Right renal cortex interstitium (tissue), 3 donors: ENCODE measurements at places on chromosomes 13 and 19.

GRCh38 chr13:109715902-109716301 lies 70.5 kb downstream of the IRS2 start:
- no peak for DNase-seq

DNA sequence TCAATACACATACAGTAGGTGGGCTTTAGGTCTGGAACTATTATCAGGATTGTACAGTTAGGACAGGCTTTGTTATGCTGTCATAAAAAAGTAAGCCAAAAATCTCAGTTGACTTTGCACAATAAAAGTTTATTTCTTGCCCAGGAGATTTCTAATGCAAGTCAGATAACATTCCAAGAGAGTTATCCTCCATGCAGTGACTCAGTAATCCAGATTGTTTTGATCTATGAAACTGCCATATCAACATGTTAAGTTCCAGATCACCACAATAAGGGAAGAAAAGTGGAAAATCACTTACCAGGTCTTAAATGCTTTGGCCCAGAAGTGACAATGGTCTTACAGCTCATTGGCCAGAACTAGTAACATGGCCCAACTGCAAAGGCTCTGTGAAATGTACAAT lies 636.2 kb upstream of the KLF12 start:
- no peak for DNase-seq

GRCh38 chr13:48586591-48587103 lies 53.8 kb upstream of the RCBTB2 start:
- no peak for DNase-seq

DNA sequence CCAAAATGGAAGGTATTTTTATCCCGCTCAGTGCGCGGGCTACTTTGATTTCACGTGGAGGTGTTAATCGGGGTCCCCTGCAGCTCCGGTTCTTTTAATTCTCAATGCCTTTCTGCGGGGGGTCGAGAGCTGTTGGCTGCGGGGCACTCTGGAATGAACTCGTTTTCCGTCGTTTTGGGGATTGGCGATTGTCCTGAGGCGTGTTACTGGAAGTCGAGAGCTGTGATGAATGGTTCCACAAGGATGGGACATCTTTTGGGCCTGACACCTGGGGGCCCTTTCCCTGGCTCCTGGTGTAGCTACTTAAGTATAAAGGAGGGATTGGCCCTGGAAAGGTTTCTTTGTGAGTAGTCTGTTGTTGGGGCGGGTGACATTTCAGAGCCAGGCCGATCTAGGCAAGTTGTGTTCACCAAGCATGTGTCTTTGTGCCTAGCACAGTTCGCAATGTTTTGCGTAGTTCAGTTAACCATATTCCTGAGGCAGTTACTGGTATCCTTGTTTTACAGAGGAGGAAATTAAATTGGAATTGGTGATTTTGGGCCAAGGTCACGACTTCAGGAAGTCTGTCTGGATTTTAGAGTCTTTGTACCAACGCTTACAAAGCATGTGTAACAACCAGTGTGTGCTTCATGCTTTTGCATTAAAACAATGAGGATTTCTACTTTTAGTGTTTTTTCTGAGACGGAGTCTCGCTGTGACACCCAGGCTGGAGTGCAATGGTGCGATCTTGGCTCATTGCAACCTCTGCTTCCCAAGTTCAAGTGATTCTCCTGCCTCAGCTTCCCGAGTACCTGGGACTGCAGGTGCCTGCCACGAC lies 846 bp downstream of the RPL13A start:
- no peak for DNase-seq

GRCh38 chr19:694481-695351 lies 536 bp downstream of the PRSS57 start:
- no peak for DNase-seq
